MCF 10A (cell line): ENCODE measurements at places on chromosomes 1 and 21.

- DNase-seq: peak; percentile 44
These were observed 23.4 kb downstream of the NFASC start for GRCh38 chr1:204894031-204894430.

DNA sequence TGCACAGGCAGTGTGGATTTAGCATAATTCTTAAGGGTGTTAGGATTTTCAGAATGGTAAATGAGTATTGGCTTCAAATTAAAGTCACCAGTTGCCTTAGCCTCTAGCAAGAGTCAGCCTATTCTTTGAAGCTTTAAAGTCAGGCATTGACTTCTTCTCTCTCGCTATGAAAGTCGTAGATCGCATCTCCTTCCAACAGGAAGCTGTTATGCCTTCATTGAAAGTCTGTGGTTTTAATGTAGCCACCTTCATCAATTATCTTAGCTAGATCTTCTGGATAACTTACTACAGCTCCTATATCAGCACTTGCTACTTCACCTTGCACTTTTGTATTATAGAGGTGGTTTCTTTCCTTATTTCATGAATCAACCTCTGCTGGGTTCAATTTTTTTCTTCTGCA, 320.2 kb downstream of the PTPRC start:
- DNase-seq: no peak

DNA sequence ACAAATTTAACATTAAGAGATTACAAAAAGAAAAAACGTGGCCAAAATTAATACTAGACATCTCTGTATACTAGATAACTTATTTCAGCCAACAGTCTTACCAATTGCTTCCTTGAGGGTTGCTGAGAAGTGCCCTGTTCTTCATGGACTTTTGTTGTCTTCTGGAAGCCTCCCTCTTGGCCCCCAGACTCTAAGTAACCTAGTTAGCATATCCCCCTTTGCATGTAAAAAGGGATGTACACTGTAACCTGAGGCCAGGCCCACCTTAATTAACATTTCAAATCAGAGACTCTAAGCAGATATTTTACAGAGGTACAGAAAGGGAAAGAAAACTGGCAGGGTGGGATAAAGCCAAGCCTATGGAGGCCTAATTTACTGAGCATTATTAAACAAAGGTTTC, 1047.3 kb downstream of the ADGRL2 start:
- DNase-seq: no peak

GRCh38 chr1:41898191-41898713, 20.5 kb downstream of the HIVEP3 start:
- no peak for DNase-seq

GRCh38 chr1:225981714-225982113, 17.4 kb downstream of the SDE2 start:
- no peak for DNase-seq

- no peak for DNase-seq
These were observed 4.3 kb downstream of the METTL13 start for GRCh38 chr1:171785766-171786165.

DNA sequence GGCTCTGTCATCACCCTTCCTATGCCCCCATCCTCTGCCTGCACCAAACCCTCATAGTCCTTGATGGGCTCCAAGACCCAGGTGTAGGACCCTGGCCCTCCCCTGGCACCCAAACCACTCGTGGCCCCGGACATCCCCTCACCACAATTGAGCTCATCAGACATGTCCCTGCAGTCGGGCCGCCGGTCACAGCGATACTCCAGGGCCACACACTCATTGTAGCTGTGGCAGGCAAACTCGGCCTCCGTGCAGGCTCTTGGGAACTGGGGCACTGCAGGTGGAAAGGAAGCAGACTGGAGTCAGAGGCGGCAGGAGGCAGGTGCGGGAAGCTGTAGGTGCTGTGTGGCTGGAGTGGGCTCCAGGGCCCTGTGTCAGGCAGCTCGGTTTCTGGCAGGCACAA, 49.3 kb downstream of the HSPG2 start:
- DNase-seq: no peak

DNA sequence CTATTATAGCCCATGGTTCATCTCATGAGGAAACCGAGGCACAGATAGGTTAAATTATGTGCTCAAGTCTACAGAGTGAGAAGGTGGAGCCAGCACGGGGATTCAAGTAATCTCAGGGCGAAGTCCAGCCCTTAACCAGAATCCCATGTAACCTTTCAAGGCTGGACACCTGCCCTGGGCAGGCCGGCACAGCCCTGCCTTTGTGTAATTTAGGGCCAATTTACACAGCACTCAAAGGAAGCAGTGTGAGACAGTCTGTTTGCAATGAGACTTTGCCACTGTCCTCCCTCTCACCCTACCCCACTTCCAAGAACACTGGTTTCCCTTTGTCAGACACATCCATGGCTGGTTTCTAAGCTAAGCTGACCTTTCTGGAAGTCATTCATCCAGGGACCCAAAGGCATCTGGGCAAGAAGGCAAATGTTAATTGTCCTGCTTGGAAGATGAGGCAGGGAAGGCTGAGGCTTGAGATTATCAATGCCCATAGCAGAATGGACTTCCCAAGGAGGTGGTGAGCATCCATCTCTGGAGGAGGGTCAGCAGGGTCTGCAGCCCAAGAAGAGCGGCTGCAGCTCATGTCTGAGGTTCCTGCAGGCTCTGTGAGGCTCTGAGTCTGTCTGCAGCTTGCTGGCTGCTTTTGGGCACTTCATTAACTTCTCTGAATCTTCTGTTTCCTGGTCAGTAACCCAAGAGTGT, 159.2 kb downstream of the TRABD2B start:
- DNase-seq: no peak

- DNase-seq: peak; percentile 91
These were observed at the start of gene NASP for GRCh38 chr1:45583666-45584350. Gene NASP, plus strand, starts transcription at chr1:45584041. Its CDS starts 106 bp downstream, at chr1:45584147.

GRCh38 chr1:55751776-55752175, 536.6 kb upstream of the USP24 start:
- no peak for DNase-seq

GRCh38 chr1:180040034-180040433, 85.4 kb downstream of the CEP350 start:
- peak; percentile 81 for DNase-seq

- peak; percentile 28 for DNase-seq
These were observed at the start of gene MCOLN3 for GRCh38 chr1:85048296-85049064. Gene MCOLN3, minus strand, starts transcription at chr1:85048500. Its CDS starts 3,140 bp downstream, at chr1:85045360.

DNA sequence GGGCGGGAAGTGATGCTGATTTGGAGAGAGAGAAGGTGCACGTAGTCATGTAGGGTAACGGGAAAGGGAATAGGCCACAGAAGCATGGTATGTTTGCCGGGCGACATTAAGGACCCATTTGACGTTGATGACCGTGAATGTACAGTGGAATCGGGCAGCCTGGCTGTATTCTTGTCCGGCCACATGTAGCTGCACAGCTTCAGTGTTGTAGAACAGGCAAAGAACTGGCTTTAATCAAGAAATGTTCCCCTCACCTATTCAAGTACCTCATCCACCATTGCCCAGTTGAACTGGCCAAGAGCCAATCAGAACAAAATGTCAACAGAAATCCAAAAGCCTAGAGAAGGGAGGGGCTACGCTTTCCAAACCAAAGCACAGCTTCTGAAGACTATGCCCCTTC, 104.8 kb downstream of the DHRS3 start:
- DNase-seq: no peak

- no peak for DNase-seq
These were observed 100.0 kb downstream of the SLC25A24 start for GRCh38 chr1:108100148-108100547.

- DNase-seq: no peak
These were observed 21.0 kb upstream of the PADI2 start for GRCh38 chr1:17140279-17140678.

GRCh38 chr1:169584483-169585144, 1.7 kb downstream of the F5 start:
- peak; percentile 69 for DNase-seq

GRCh38 chr1:224784265-224785039, 145.0 kb upstream of the DNAH14 start:
- DNase-seq: no peak

DNA sequence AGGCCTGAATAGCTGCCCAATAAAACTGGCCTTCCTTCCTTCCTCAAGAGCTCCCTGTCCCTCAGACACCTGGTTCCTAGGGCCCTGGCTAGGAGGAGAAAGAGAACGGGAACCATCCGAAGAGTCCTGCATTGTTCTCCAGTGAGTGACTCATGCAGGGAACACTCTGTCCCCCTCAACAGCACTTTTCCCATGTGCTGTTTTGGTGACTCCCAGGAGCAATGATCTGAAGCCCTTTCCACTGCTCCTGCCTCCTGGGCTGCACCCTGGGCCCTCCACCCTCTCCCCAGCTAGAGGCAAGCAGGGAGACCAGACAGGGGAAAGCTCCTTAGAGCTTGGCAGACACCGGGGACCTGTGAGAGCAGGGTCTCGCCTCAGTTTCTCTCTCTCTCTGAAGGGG, 18.9 kb downstream of the TNNT2 start:
- DNase-seq: peak; percentile 69

DNA sequence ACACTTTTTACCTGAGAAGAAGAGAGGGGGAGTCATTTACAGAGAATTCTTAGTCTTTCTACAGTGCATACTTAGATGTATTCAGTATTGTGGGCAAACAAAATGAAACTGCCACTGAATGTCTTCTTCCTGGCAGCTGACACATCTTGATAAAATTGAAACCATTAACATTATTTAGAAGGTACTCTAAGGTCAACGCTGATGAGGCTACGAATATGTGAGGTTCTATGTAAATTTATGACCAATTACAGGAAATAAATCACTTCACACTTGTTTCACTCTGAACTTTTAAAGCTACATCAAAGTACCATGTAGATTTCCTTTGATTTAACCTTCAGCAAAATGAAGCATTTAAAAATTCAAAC, 51.3 kb upstream of the GFI1 start:
- DNase-seq: no peak

DNA sequence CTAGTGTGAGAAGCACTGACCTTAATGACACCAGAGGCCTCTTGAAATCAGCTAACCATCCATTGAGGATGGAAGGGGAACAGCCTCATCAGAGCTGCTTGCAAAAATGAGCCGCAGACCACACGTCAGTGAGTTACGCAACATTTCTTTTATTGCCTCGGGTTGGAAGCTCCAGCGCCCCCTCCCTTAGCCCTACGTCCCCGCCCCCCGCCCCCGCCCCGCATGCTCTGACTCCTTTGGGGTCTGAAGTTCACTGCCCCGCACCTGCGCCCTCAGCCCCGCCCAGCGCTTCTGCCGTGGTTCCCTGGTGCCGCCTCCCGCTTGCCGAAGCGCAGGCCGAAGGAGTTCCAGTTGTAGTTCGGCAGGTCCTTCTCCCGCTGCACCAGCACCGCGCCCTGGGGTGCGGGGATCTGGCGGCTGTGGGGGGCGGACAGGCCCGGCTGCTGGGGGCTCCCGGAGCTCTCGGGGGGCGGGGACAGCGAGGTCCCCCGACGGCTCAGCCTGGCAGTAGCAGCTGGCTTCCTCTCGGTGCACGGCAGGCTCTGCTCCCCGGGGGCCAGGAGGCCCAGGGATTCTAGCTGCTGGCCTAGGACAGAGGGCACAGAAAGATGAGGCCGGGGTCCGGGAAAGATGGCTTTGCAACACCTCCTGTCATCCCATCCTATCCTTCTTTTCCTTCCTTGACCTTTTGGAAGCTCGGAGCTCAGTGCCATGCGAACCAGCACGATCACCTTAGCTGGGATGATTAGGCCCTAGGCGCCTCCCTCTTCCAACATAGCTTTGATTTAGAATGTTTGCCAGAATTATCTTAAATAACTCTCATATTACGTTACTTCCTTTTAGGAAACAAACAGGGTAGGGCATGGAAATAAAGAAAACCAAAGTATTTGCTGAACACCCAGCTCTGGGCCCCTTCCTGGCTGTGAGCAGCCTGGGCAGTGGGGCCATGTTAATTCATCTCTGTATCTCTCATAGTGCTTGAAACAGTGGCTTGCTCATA, 5.8 kb downstream of the KISS1 start:
- DNase-seq: no peak

- DNase-seq: no peak
These were observed at the start of gene OR2G3 for GRCh38 chr1:247605286-247605685. Gene OR2G3, plus strand, starts transcription at chr1:247605586. Its CDS starts 0 bp downstream, at chr1:247605586.

GRCh38 chr1:222054416-222054815, 312.5 kb upstream of the DUSP10 start:
- no peak for DNase-seq

- peak; percentile 44 for DNase-seq
These were observed 22.9 kb upstream of the MTF2 start for GRCh38 chr1:93056214-93056613.

- peak; percentile 34 for DNase-seq
These were observed 10.7 kb downstream of the FOXO6 start for GRCh38 chr1:41371630-41372599.

DNA sequence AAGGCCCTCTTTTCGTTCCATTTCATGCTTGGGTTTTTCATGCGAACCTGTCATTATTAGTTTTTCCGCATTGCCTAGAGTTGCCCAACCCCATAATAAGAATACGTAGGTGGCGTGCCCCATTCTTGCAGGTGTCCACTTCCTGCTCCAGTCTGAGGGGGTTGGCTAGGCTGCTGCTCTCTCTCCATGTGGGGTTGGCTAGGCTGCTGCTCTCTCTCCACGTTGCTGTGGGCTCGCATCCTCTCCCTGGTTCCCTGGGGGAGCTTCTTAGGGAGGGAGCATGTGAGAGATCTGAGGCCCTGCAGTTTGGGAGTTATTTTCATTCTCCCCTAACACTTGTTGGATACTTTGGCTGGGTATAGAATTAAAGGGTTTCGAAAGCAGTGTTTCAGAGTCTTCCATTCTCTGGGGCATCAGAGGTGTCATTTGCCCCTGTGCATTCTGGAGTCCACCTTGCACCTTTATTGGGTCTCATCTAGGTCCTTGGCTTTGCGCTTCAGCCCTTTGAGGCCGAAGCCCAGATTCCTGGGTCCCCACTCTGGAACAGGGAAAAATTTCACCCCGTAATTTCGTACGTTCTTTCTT, 8.6 kb downstream of the C1orf35 start:
- no peak for DNase-seq

GRCh38 chr1:15013767-15014166, 139.8 kb upstream of the TMEM51 start:
- no peak for DNase-seq

GRCh38 chr1:16420424-16421118, 16.7 kb downstream of the SPATA21 start:
- DNase-seq: no peak

DNA sequence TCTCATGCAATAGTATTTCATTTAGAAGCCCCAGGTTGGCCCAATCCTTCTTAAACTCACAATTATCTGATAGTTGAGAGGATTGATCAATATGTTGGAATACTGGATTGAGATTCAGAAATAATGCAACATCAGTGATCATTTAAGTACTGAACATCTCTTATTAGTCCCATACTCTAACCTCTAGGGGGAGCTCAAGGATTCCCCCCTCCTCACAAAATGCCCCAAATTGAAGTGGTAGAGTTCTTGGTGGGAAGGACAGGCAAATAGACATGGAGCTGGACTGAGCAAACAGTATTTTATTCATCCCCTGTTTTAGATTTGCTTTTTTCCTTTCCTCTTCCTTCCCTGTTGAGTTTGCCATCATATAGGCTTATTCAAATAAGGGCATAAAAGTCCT, 62.8 kb downstream of the NGF start:
- peak; percentile 48 for DNase-seq
